Left renal cortex interstitium (tissue), 4 donors: ENCODE measurements at places on chromosomes 4 and X.

- no peak for DNase-seq
Observed at GRCh38 chr4:101027721-101028120, 319.6 kb downstream of the PPP3CA start.

DNA sequence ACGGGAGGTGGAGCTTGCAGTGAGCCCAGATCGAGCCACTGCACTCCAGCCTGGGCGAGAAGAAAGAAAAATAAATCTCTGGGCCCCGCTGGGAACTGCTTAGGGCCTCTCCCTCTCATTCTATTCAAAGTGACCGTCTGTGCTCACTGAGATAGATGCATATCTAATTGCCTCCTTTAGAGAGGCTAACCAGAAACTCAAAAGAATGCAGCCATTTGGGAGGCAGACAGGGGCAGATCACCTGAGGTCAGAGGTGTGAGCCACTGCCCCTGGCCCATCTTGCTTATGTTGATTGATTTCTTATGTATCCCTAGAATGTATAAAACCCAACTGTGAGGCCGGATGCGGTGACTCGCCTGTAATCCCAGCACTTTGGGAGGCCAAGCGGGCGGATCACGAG lies 6.2 kb upstream of the CSF2RA start:
- no peak for DNase-seq

GRCh38 chrX:120429776-120430540 lies 39.1 kb downstream of the LAMP2 start:
- no peak for DNase-seq

- DNase-seq: no peak
Observed at GRCh38 chr4:176230836-176231235, 35.5 kb upstream of the SPATA4 start.

- no peak for DNase-seq
Observed at GRCh38 chr4:94523033-94523580, 71.4 kb downstream of the PDLIM5 start.

DNA sequence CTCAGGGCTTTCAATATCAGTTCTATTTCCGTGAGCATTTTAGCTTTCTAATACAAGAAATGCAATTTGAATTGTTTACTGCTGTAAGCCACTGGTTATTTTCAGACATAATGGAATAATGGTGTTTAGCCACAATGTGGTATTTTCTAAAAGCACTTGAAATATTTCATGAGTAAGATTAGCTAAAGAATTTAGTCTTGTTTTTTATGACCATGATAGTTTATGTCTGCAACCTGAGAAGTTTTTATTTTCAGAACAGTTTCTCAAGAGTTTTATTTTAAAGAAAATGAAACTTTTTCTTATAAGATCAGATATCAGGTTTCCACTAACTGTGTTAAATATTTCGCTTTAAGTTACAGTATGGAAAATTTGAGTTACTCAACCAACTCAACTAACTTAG lies 60.2 kb downstream of the SLIT2 start:
- no peak for DNase-seq

DNA sequence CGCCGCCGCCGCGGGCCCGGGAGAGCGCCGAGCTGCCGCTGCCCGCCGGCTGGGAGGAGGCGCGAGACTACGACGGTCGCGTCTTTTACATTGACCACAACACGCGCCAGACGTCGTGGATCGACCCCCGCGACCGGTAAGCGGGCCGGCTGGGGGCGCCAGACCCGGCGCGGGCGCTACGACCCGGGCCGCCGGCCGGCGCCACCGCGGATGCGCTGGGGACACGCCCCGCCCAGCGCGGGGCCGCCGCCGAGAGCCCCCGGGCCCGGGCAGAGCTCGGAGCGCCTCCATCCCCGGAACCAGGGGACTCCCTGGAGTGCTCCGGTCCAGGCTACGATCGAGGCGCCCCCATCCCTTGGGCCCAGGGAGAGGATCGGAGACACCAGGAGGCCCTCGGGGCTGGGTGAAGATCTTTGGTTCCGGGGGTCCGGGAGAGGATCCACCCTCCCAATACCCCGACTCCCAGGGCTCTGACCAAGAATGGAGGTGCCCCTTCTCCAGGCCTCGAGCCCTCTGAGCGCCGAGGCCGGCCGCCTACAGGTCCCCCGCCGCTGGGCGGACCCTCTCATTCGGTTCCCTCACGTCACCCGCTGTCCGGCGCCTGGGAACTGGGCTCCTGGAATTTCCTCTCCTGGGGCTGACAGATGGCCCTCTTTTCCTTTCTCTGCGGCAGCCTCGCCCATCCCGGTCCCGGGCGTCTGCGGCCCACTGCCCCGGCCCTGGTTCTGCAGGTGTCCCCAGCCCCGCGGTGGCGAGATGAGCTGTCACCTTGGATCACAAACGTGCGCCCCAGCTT lies 48.8 kb downstream of the CLDN34 start:
- DNase-seq: no peak

GRCh38 chrX:15448010-15448639 lies 45.0 kb downstream of the PIR start:
- DNase-seq: no peak

- no peak for DNase-seq
Observed at GRCh38 chr4:48124870-48125269, 9.2 kb downstream of the TXK start.

DNA sequence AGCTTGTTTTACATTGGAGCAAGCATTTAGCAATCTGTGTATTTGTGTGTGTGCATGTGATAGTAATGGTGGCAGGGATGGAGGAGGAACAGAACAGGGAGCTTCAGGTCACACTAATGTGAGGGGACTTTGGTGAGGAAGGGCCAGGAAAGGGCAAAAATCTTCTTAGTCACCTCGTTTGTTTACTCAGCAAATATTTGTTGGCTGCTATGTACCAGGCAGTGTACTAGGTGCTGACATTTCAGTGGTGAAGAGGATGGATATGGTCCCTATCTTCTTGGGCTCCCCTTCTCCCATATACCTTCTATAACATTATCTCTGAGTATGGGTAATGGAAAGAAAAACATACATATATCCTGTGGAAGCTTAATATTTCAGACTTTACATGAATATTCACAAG lies 48.5 kb upstream of the HDAC8 start:
- DNase-seq: no peak

GRCh38 chr4:71141125-71141524 lies 147.7 kb downstream of the DCK start:
- no peak for DNase-seq

DNA sequence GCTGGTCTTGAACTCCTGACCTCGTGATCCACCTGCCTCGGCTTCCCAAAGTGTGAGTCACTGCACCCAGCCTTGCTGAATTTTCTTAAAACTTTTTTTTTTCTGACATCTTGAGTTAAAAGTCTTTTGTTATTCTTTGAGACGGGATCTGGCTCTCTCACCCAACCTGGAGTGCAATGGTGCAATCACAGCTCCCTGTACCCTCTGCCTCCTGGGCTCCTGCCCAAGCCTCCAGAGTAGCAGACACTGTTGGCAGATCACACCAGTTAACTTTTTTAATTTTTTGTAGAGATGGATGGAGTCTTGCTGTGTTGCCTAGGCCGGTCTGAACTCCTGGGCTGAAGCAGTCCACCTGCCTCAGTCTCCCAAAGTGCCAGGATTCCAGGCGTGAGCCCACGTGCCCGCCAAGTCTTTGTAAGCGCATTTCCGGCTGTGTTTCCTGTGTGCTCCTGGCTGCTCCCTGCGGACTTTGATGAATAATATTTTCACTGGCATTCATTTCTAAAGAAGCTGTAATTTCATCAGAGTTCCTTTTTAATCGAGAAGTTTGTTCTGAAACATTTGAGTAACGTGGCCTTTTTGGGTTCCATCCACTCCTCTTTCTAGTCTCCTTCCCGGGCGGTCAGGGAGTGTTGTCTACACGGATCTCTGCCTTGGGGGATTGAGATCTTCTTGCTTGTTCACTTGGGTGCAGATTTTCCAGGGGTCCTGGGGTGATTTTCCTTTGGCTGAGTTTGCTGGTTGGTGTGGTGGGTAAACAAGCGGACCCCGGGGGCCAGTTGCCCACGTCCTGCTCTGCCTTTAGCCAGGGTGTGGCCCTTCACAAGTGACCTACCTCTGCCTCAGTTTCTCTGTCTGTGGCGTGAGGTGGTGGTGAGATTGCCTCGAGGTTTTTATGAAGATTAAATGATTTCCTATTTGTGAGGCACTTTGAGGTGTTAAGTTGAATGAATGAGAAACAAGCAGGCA lies 44.4 kb downstream of the PCGF3 start:
- no peak for DNase-seq

- DNase-seq: no peak
Observed at GRCh38 chrX:44178274-44179053, 165.0 kb downstream of the EFHC2 start.
